Endodermal cell (in vitro differentiated cells): ENCODE measurements at places on chromosomes 5 and 9.

GRCh38 chr5:17012289-17012688, 76.2 kb upstream of the MYO10 start:
- H3K4me1 ChIP-seq, result no peaks in the 10 kb centered on the region
- no peak overlapping the region for H3K4me3 ChIP-seq
- H3K27me3 ChIP-seq, result no peaks in the 10 kb centered on the region
- H3K36me3 ChIP-seq, result no peaks in the 10 kb centered on the region

GRCh38 chr5:168734620-168735300, 155.6 kb upstream of the PANK3 start:
- DNase-seq, result no peak
- no peak overlapping the region for H3K4me3 ChIP-seq
- H3K36me3 ChIP-seq, result no peaks in the 10 kb centered on the region
- peak overlapping the region; percentile 49 for H3K27ac ChIP-seq

GRCh38 chr9:136628268-136628667, 34.4 kb upstream of the EGFL7 start:
- no peaks in the 10 kb centered on the region for H3K36me3 ChIP-seq
- DNase-seq, result no peak
- no peak overlapping the region for H3K27ac ChIP-seq
- H3K4me1 ChIP-seq, result peaks cover 9% of the 10 kb centered on the region
- peaks cover 66% of the 10 kb centered on the region for H3K27me3 ChIP-seq

DNA sequence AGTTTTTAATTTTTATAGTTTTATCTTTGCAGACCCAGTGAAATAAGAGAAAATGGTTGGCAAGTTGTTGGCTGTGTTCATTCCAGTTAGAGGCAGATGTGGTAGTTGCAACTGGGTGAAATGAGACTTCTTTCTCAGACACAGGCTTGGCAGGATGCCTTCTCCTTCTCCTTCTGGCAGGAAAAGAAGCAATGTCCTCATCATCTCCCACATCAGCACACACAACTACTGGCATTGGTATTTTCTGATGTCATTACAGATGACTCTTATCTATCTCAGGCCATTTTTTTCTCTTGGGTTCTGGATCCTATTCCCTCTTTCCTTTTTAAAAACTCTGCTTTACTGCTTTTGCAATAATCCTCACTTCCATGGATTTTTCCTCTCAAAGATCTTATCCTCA, 103.3 kb upstream of the EDIL3 start:
- H3K4me3 ChIP-seq, result no peak overlapping the region
- no peak for DNase-seq
- H3K27ac ChIP-seq, result no peak overlapping the region
- H3K27me3 ChIP-seq, result no peaks in the 10 kb centered on the region
- no peaks in the 10 kb centered on the region for H3K36me3 ChIP-seq
